NCI-H1417 treated with DMSO at 0.1 percent for 48 hours (cell line): ENCODE measurements at places on chromosomes 13 and 19.

DNA sequence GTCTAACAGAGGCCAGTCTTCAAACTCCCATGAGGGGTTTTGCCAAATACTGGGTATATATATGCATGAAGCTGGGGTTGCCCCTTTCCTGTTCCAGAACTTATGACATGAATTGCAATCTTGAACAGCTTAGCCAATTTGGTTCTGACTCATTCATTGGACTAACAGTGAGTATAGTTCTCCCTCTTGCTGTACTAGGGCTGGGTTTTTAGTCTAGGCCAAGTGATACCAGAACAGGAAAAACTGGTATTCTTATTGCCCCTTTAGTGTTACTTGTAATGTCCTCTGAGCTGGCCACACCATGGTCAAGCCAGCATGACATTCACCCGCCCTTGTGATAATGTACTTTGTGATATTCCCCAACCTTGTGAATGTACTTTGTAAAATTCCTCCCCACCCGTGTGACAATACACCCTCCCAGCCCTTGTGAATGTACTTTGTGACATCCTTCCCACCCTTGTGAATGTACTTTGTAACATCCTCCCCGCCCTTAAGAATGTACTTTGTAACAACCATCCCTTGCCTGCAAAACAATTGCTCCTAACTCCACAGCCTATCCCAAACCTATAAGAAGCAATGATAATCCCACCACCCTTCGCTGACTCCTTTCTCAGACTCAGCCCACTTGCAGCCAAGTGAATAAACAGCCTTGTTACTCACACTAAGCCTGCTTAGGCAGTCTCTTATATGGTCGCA lies 26.9 kb downstream of the ZNF846 start:
- no peak for DNase-seq

DNA sequence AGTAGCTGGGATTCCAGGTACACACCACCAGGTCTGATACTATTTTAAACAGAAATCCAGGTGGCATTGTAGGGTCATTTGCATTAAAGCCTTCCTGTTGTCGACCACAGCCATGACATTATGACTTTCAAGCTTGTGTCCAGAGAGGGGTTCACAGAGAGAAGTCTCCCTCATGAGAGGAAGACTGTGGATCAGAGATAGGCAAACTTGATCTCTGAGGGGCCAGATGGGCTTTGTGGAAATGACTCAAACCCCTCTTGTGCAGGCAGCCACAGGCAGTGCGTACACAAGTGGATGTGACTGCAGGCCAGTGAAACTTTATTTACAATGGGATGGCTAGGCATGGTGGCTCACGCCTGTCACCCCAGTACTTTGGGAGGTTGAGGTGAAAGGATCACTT lies 27.8 kb upstream of the F2RL3 start:
- DNase-seq = no peak

- no peak for DNase-seq
Observed at GRCh38 chr19:38093587-38093986, 130.4 kb downstream of the DPF1 start.

DNA sequence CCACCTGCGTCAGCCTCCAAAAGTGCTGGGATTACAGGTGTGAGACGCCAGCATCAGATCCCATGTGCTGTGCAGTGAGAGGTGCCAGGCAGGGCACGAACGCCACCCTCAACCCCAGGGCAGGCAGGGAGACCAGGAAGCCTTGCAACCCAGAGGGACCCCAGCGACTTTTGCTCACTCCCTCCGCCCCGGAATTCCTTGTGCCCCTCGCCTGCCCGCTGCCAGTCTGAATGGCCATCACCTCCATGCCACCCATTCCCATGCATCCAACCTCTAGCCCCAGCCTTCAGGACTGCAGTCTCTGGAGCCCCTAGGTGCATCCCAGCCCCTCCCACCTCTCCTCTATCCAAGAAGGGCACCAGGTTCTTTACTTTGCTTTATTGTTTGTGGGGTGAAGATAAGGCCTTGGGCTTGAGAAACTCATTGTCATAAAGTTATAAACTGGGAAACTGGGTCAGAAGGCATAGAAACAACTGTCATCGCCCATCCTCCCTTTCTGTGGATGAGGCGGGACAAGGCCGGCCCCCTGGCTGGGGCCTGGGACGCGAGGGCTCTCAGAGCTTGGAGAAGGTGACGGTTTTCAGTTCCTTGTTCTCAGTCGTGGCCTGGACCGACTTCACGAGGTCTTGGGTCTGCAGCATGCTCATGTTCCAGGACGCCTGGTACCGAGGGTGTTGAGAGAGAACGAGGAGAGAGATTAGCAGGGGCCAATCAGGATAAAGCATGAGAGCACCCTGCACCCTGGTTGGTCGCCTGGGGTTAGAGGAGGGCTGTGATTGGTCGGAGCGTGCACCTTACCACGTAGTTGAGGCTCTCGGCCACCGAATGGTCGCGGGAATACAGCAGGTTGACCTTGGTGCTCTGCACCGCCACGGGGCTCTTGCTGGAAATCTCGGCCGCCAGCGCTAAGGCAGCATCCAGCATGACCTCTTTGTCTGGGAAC lies 2.6 kb upstream of the LGALS4 start:
- DNase-seq = no peak
